CD4-positive, alpha-beta T cell treated with Interleukin-15 for 1 hour (primary cell): ENCODE measurements at places on chromosomes 7 and 10.

DNA sequence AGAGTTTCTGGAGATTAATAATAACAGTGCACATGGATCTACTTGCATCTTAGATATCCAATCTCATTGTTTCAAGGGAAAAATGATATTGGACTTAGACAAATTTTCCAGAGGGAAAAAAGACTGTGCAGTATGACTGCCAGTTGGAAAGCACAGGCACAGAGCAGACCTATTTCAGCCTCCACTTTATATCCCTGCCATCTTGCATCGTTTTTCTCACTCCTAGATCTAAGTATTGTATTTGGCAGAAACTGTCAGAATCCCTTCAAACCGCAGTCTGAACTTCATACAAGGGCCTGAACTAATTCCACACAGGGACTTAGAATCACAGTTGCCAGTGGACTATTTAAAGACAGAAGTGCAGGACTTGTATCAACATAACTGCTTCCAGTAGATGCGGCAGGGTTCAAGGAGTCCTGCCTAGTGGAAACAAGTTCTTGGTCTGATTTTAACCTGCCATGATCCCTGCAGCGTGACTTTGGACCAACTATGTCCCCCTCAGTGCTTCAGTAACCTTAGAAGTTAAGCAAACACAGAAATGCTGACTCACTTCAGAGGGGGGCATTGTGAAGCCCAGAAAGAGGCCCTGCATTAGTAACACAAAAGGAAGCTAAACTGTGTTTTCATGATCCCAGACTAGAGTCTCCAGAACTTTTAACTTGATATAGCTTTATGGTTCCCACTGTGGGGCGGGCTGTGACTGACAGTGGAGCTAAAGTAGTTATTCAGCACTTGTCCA is 95.7 kb upstream of the PALS2 start:
- DNase-seq, result no peak

- DNase-seq, result no peak
These were observed 117.2 kb downstream of the SRI start for GRCh38 chr7:88102675-88103074.

DNA sequence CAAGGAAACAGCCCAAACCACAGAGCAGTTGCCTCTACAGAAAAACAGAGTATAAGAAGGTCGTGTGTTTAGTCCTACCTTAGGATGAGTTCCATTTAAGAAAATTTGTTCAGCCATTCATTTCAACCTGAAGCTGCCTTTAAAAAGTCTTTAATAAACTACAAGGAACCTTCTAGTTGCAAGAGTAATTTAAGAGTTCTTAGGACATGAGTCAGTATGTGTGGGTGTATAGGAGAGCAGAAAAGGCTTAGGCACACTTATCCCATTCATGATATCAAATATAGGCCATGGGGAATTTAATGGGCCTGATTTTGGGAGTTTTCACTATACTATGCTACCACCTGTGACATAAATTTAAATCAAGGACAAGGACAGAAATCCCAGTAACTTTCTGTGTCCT is 496.8 kb downstream of the TFEC start:
- DNase-seq, result no peak

GRCh38 chr10:103575416-103576075 is 82.0 kb downstream of the NEURL1 start:
- no peak for DNase-seq

DNA sequence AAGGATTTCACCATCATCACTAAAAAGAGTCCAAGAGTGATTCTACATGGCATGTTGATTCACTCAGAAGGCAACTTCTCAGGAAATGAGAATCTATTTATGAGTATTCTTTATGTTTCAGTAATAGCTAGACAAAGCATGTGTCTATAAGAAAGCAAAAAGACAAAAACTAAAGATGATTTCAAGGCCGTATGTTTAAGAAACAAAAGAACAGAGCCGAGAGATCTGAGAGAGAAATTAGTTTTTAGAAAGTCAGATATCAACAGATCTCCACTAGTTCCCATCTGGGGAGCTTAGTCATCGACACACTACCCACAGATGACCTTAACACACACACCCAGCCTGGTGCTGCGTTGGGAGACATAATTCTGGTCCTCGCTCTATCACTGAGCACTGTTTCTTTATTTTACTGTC is 21.0 kb downstream of the PIP4K2A start:
- no peak for DNase-seq

DNA sequence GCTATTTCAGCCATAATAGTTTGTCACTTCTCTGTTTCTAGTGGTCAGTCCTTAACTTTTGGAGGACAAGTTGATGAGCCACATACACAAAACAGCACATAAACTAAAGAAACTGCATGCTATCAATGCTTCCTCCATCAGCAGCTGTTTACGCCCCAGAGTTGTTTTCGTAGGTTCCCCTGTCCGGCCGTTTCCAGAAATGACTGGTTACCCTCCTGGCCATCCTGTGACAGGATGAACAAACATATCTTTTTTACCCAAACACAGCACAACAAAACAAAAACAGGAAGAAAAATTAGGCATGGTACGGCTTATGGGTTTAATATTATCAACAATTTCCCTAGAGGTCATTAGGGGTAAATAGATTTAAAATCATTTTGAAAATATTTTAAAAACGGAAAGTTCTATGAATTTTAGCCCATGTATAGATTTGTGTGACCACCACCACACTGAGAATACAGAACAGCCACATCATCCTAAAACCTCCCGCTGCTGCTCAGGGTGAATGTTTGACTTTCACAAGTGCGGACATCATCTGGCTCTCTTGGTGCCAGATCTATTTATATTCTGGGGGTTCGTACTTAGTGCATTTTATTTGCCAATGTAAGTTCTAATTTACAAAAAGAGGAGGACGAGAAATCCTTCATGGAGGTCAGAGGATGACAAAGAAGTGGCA is 74.8 kb downstream of the HIPK2 start:
- DNase-seq, result no peak

- DNase-seq, result no peak
These were observed 64.1 kb downstream of the PTPRZ1 start for GRCh38 chr7:121936951-121937623.

DNA sequence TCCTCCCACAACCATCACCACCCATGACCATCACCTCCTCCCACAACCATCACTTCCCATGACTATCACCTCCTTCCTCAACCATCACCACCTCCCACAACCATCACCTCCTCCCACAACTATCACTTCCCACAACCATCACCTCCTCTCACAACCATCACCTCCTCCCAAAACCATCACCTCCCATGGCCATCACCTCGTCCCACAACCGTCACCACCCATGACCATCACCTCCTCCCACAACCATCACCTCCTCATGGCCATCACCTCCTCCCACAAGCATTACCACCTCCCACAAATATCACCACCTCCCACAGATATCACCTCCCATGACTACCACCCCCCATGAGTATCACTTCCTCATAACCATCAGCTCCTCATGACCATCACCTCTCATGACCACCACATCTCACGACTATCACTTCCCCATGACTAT is 52.2 kb downstream of the PDGFA start:
- no peak for DNase-seq

DNA sequence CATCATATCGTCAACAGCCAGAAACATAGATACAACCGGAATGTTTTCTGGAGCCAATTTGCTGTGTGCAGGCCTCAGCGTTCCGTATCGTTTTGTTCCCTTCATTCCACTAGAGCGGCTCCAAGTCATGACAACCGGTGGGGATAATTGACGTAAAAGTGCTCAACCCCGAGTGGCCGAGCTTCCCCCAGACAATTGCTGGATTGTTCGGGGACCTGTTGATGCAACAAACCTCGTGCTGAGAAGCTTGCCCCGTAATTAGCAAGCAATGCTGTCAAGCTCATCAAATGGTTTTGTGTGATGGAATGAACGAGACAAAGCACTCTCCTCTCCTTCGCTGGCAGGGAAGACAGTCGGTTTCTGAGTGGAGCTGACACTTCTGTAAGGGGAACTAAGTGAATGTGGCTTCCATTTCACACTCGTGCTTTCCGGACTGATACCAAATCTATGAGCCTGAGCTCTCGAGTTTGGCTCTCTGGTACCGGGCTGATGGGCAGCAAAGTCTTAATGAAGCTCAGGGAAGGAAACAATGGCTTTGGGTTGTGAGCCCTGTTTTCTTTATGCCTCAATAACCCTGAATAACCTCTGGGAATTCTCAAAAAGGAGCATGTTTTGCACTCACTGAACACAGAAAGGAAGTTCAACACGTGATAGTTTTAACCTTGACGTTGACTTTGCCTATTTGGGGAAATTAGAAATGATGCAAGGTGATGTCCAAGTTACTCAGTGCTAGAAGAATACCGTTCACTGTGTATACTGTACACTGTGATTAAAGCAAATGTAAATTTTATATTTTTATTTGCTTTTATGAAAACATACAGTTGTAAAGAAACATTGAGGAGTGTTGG is 220.5 kb downstream of the BAMBI start:
- no peak for DNase-seq

DNA sequence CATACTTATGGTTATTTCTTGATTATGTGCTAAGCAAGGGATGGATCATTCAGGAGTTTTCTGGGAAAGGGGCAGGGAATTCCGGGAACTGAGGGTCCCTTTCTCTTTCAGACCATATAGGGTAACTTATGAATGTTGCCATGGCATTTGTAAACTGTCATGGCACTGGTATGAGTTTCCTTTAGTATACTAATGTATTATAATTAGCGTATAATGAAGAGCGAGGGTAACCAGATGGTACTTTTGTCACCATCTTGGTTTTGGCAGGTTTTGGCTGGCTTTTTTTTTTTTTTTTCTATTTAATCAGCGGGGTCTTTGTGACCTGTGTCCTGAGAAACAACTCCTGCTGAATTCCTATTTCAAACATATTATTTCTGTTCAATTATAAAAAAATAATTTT is 237.6 kb upstream of the PTER start:
- no peak for DNase-seq

GRCh38 chr10:12322583-12323131 is 26.7 kb upstream of the CAMK1D start:
- no peak for DNase-seq

DNA sequence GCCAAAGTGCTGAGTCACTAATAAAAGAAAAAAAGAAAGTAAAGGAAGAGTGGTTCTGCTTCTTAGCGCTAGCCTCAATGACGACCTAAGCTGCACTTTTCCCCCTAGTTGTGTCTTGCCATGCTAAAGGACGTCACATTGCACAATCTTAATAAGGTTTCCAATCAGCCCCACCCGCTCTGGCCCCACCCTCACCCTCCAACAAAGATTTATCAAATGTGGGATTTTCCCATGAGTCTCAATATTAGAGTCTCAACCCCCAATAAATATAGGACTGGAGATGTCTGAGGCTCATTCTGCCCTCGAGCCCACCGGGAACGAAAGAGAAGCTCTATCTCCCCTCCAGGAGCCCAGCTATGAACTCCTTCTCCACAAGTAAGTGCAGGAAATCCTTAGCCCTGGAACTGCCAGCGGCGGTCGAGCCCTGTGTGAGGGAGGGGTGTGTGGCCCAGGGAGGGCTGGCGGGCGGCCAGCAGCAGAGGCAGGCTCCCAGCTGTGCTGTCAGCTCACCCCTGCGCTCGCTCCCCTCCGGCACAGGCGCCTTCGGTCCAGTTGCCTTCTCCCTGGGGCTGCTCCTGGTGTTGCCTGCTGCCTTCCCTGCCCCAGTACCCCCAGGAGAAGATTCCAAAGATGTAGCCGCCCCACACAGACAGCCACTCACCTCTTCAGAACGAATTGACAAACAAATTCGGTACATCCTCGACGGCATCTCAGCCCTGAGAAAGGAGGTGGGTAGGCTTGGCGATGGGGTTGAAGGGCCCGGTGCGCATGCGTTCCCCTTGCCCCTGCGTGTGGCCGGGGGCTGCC is at the start of gene IL6:
Gene IL6 (plus strand): TSS at position 294 of the 807 bp plus-strand sequence. CDS start 63 bp downstream, at position 357.
- peak; percentile 62 for DNase-seq

DNA sequence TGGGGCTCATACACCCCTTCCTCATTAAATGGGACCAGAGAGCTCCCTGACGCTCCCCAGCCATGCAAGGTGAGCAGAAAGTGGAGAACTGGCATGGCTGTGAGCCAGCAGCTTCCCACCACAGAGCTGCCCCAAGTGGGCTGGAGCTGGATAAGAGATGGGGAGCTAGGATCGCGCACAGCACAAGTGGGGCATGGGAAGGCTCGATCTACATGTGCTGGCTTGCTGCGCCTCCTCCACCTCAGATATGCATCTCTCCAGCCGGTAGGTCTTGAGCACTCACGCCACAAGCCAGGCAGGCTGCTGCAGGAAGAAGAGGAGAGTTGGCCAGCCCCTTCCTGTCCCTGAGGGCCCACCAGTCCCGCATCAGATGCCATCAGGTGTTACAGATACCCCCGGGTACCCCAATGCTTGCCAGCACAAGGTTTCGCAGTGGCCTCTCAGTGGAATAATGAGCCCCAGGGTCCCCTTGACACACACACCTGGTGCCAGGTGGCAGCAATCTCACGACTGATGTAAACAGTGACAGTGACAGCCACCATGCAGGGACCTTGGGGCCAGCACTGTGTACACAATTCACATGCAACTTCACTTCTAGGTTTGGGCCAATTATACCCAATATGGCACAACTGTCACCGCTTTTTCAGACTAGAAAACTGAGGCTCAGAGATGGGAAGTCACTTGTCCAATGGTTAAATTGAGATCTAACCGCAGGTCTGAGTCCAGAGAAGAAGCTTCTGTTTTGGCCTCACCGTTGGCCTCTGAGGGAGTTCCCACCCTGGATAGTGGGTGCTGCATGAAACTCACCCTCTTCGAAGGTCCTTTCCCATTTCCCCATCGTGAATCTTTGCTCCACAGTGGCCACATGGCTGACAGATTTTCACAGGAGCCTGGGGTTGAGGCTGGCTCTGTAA is 79.3 kb downstream of the OAT start:
- DNase-seq, result no peak

- no peak for DNase-seq
These were observed 285.1 kb upstream of the SP8 start for GRCh38 chr7:21071561-21072501.

- DNase-seq, result no peak
These were observed 19.5 kb upstream of the SMC3 start for GRCh38 chr10:110548002-110548401.

- no peak for DNase-seq
These were observed 78.4 kb downstream of the INSYN2A start for GRCh38 chr10:127118034-127118433.

DNA sequence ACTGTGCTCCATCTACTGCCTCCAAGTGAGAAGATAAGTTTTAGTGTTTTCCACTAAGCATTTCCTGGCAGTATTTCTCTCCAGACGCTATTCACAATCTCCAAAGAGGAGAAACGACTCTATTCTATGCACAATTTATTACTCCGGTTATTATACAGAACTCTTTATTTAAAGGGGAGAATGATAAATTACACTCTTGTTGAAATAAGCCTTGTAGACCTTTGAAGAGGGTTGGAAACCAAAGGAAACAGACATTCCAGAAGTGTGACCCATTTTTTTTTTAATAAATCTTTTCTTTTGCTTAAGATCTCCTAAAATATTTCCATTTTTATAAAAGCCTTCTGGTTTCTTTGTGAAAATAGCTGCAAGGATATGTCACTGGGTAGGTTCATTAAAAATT is 76.1 kb upstream of the HDAC9 start:
- no peak for DNase-seq

DNA sequence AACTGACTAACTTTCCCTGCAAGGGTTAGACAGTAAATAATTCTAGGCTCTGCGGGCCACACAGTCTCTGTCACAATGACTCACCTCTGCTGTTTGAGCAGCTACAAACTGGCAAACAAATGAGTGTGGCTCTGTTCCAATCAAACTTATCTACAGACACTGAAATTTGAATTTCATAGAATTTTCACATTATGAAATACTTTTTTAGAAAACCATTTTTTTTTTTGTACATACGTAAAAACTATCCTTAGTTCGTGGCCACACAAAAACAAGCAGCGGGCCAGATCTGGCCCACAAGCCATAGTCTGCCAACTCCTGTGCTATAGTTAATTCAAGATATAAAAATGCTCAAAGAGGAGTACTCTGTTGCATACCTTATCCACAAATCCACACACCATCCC is 32.6 kb downstream of the PIP4K2A start:
- peak; percentile 62 for DNase-seq

- peak; percentile 71 for DNase-seq
These were observed 5.3 kb upstream of the PRKRIP1 start for GRCh38 chr7:102390697-102391484.
